Stimulated activated CD8-positive, alpha-beta memory T cell treated with anti-CD3 and anti-CD28 coated beads, Interleukin-15, amount 100 ng/mL, for 1 hour (primary cell): ENCODE measurements at places on chromosomes 2 and 18.

- DNase-seq = no peak
These were observed 117.5 kb downstream of the ACTR3 start for GRCh38 chr2:114007436-114007835.

GRCh38 chr2:17621781-17622180 is 81.3 kb downstream of the VSNL1 start:
- DNase-seq = no peak

DNA sequence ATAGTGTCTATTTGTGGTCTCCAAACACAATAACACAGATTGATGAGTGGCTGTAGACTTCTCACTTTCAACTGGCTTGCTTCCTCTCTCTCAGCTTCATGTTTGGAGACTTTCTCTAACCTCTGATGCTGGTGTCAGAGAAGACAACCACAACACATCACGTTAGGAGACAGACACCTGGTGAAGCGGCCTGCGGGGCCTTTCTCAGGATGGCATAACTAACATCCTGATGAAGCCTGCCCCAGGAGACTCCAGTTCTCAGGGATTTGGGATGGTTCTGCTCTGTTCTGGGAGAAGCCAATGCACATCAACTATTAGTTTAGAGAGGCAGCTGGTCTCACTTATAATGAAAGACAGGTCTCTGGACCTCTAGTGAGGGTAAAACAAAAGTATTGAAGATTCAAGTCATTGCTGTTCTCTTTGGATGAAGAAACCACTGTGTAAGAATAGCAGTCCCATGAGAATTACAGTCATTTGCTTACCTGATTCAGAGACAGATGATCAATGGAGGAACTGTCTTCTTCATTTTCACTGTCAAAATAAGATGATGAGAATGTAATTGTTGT is 2.0 kb downstream of the IL1A start:
- DNase-seq = no peak

DNA sequence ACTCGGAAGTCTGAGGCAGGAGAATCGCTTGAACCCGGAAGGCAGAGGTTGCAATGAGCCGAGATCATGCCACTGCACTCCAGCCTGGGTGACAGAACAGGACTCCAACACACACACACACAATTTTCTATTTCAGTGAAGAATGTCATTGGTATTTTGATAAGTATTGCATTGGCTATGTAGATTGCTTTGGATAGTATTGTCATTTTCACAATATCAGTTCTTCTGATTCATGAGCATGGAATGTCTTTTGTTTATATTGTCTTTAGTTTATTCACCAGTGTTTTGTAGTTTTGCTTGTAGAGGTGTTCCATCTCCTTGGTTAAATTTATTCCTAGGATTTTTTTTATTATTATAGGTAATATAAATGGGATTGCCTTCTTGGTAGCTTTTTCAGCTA is 693.4 kb upstream of the SYT4 start:
- no peak for DNase-seq

DNA sequence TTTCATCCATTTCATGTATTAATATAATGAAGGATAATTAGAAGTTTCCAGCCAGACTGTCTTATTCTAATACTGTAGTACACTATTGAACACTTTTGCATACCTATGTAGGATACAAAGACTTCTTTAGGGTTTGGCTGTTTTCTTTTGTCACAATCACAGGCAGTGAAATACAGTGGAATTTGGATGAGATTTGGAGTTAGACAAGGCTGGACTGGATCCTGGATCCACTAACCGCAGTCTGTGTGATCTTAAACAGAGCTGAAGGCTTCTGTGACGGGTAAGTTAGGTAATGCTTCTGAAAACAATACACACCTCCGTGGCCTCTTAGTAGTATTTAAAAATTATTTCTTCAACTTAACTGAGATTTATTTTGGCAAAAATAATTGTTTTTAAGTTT is 1128.6 kb upstream of the CDH2 start:
- no peak for DNase-seq

GRCh38 chr2:45951025-45951727 is 299.7 kb downstream of the PRKCE start:
- no peak for DNase-seq

- no peak for DNase-seq
These were observed 182.1 kb upstream of the ZEB2 start for GRCh38 chr2:144702051-144702450.

DNA sequence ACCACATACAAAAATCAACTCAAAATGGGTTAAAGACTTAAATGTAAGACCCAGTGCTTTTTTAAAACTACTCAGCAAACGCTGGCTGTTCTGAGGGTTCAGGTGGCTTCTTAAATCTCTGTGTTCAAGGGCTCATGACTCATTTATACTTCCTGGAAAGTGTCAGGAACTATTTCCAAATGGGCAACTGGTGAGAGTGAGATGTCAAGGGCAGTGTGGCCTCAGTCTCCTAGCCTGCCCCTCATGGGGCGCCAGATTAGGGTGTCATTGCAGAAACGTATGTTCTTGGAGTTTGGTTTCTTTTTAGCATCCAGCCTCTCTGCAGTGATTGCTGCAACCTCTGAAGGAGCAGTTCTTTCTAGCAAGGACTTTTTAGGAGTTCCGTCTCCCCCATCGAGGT is 485.4 kb downstream of the TNS1 start:
- no peak for DNase-seq

- no peak for DNase-seq
These were observed 37.9 kb downstream of the ODC1 start for GRCh38 chr2:10410001-10410822.

GRCh38 chr2:6887751-6888192 is 10.2 kb downstream of the RSAD2 start:
- DNase-seq = no peak

GRCh38 chr2:74071426-74071825 is 76.3 kb downstream of the BOLA3 start:
- DNase-seq = no peak

DNA sequence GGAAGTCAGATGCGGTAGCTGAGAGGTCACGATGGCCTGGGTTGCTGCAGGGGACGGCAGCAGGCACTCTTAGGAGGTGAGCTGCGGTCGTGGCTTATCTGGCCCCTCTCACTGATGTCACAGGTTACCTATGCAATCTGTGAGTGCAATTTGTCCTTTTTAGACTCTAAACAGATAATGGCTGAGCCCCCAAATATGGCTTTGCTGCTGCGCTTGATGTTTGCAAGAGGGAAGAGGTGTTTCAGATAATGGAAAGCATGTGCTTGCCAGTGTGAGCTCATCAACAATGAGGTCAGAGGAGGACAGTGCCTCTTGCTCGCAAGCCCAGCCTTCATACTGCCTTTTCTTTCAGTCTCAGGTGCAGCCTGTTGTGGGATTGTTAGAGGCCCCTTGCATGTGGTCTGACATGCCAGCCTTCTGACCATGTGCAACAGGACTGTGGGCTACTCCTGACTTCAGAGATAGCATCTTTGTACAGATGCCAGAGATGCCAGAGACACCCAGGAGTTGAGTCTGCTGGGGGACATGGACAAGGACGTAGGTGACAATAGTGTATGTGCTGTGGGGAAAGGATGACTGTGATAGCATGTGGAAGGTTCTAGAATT is 151.3 kb downstream of the TANC1 start:
- DNase-seq = no peak

DNA sequence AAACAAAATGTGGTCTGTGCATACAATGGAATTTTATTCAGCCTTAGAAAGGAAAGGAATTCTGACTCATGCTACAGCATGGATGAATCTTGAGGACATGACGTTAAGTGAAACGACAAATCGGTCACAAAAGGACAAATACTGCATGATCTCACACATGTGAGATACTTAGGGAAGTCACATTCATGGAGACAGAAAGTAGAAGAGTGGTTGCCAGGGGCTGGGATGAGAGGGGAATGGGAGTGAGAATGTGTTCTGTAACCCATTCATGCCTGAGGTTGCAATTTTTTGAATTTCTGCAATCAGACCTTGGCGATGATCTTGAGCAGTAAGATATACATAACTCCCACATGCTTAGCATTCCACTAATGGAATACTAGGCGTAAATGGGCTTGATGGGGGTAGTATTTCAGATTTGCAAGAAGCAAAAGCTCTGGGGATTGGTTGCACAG is 22.0 kb downstream of the FHL2 start:
- no peak for DNase-seq

- DNase-seq = no peak
These were observed 253.2 kb downstream of the GLI2 start for GRCh38 chr2:120988700-120989511.

DNA sequence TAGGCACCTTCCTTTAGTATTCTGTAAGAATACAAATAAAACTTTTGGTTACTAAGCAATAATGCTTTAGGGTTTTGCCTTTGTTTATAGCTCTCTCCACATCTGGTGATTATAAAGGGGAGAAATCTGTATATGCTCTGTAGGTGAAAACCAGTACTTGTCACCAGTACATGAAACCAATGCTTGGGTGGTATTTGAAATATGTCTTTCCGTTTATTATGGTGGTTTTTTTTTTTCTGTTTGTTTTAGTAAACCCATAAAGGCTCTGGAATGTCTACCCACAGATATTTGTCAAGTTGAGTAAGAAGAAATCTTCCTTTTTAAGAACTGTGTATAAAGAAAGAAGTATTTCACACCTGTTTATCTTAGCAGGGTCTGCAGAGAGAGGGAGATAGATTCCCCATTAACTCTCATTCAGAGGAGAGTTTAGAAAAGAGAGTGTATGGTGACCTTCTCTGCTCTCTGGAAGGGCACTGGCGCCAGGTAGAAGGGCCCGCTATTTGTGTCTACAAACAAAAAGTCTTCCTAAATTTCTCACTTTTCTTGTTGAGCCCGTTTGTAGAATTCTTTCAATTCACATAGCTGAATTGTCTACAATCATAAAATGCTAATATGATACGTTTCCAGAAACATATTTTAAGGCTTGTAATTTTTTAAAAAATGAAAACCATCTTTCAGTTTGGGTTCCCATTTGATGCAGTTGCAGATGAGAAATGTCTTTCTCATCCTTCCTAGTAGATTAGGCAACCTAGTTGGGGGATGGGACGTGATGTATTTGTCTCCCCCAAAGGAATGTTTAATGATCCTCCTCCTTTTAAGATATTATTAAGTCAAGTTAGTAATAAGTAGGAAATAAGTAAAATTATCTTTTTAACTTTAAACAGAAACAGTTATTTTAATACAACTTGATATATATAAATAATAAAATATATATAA is 33.9 kb downstream of the MAP3K20 start:
- DNase-seq = no peak

DNA sequence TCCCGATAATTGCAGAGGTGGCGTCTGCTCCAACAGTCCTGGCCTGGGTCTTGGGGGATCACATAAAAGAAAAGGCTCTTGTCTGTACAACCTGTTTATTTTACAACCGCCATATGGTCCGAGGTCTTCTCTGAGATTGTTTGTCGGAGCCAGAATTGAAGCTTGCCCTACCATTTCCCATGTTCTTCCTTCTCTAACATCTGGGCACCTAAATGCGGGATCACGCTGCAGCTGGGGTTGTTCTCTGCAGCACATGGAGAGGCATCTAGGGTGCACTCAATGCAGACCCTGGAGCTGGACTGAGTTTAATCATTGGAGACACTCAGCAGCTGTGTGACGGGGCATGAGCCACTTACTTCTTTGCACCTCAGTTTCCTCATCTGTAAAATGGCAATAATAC is 107.7 kb downstream of the ACKR3 start:
- no peak for DNase-seq

- DNase-seq = no peak
These were observed 160.1 kb downstream of the TWIST2 start for GRCh38 chr2:239008004-239008403.

GRCh38 chr2:165691615-165692014 is 102.4 kb downstream of the GALNT3 start:
- DNase-seq = no peak

- DNase-seq = peak; percentile 8
These were observed 39.0 kb upstream of the MAL start for GRCh38 chr2:94986392-94986963.

DNA sequence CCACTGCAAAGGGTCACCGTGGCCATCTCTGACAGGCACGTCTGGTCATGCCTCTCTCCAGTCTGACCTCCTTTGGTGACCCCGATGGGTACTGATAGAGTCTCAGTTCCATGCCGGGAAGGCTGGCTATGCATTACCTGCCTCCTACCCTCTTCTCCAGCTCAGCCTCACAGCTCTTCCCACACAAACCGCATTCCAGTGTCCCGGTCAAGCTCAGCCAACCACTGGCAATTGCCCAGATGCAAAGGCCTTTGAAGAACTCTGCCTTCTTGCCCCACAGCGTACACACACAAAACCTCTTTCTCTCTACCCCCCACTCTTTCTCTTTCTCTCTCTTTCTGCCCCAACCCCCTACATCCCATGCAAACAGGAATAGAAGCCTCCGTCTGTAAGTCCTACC is 37.6 kb downstream of the TMEM163 start:
- DNase-seq = no peak

GRCh38 chr2:240701091-240701735 is 9.5 kb downstream of the AQP12A start:
- no peak for DNase-seq

- peak; percentile 33 for DNase-seq
These were observed 923 bp downstream of the FIGLA start for GRCh38 chr2:70789304-70790135.

GRCh38 chr18:31649978-31650719 is 34.2 kb downstream of the B4GALT6 start:
- no peak for DNase-seq

DNA sequence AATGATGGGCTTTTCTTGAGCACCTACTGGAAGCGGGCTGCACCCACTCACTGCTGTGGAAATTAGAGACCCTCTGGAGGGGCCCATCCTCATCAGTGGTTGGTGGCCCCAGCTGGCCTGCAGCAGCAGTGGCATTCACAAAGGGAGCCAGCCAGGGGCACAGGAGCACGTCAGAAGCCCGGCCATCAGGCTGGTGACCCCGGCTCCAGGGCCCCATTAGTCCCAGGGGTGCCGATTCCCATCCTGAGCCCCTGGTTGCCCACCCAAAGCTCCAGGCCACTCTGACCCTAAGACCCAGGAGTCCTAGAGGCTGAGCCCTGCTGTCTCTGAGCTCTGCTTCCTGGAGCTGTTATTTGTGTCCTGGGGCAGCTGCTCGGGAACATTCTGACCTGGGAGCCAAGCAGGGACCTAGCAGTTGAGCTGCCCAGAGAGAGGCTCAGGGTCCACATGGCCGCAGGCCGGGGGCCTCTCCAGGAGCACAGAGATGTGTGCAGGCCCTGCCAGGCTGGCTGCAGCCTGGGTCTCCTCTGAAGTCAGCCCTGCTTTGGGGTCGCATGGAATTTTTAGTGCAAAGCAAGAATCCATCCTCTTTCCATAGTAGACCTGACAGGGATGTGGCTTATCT is 207.2 kb downstream of the KLHL29 start:
- DNase-seq = no peak

DNA sequence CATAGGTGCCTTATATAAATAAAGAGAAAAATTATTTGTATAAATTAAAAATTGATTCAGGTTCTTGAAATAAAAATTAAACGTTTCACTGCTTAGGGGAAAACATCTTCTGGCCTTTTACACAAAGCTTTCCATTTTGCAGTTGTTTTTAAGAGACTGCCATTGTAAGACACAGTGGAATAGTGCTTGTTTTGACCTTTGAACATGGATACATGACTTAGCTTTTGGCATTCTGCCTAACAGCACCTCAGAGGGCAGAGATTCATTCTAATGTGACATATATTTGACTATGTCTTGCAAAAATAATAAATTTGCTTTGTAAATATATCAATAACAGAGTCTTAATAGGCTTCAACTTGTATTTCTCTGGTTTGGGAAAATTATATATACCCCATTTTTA is 142.1 kb downstream of the SLC4A10 start:
- no peak for DNase-seq
